ENCODE measurements at places on chromosomes 4 and X.

DNA sequence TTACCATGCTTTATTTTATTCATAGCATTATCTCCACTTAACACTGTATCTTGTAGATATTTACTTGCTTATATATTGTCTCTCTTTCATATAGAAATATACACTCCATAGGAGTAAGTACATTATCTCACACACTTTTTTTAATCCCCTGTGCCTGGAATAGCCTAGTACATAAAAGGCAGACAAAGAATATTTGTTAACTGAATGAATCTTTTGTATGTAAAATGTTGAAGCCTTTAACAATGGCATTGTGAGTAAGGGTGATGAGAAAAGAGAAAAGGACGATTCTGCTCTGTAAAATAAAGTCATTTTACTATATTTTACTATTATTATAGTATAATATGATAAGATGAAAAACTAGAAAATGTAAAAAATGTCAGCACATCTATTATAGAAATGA lies 97.7 kb upstream of the PDHA2 start:
- no peak for DNase-seq

DNA sequence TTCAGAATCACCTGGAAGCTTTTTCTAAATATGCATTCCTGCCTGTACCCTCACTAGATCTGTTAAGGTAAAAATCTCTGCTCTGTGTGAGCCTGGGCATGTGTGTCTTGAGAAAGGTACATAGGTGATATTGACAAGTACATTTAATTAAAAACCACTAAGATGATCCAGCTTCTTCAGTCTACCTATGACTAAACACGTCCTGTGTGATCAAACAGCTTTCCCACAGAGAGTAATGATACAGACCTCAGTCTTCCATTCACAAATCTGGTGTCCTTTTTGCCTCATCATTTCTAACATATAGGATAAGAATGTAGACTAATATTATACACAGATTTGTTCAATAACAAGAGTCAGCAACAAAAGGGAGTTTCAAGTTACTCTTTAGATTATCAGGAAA lies 42.6 kb downstream of the GALNT7 start:
- DNase-seq: no peak

GRCh38 chrX:139125916-139126315 lies 404.6 kb upstream of the F9 start:
- no peak for DNase-seq

GRCh38 chrX:153468008-153468580 lies 2.3 kb downstream of the HAUS7 start:
- no peak for DNase-seq

GRCh38 chrX:29110041-29110440 lies 522.8 kb downstream of the IL1RAPL1 start:
- DNase-seq: no peak

DNA sequence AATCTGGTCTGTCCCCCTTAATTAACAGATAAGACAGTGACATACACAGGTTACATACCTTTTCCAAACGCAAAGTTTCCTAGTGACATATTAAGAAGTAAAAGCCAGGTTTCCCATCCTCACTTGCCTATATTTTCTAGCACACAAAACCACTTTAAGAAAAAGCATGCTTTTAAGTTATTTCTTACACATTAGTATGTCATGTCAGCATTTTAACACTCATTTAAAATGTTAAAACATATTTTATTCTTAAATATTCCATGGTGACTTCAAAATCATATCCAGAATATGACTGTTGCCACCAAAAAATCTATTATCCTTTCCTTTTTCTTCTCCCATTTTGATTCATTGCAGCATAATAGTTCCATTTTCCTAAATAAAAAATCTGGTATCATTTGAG lies 1830.2 kb downstream of the STIM2 start:
- DNase-seq: no peak

- DNase-seq: no peak
Observed at GRCh38 chr4:169745291-169745690, 12.5 kb downstream of the HPF1 start.

- DNase-seq: no peak
Observed at GRCh38 chrX:39633293-39633692, 464.5 kb downstream of the BCOR start.

GRCh38 chr4:86033171-86033570 lies 326.7 kb downstream of the MAPK10 start:
- no peak for DNase-seq

DNA sequence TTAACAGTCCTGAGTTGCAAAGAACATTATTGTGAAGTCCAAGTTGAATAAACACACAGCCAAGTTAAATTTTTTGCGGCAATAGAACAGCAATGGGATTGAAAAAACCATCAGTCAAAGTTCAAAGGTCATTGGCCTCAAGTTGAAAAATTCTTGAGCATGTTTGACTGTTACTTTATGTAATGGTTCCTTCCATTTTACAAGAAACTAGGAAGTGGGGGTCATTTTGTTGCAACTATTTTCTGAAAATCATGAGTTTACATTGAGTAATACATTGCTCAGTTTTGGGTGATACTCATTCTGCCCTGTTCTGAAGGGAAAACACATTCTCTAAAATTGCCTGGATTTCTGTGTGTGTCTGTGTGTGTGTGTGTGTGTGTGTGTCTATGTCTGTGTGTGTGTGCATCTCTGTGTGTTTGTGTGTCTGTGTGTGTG lies 5.2 kb upstream of the IRF2 start:
- DNase-seq: no peak

DNA sequence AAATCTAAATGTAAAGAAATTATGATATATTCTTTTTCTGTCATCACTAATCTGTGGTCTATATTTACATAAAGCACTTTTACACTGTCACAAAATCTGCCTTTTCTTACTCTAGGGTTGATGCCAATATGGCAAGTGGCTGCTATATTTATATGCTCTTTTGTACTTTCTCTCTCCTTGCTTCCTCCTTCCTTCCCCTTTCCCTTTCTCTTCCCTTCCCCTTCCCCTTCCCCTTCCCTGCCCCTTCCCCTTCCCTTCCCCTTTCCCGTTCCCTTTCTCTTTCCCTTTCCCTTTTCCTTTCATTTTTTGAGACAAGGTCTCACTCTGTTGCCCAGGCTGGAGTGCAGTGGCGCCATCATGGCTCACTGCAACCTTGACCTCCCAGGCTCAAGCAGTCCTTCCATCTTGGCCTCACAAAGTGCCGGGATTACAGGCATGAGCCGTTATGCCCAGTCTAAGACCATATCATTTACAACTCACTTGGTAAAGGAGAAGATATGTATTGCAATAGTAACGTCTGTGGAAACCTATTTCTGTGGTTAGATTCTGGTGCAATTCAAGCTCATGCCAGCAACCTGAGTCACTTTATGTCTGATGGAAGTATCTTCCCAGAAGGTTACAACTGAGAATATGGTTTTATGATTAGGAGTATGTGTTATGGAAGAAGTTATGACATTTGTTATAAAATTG lies 13.9 kb upstream of the PLAC8 start:
- no peak for DNase-seq

GRCh38 chr4:170226288-170226687 lies 136.5 kb upstream of the AADAT start:
- no peak for DNase-seq

DNA sequence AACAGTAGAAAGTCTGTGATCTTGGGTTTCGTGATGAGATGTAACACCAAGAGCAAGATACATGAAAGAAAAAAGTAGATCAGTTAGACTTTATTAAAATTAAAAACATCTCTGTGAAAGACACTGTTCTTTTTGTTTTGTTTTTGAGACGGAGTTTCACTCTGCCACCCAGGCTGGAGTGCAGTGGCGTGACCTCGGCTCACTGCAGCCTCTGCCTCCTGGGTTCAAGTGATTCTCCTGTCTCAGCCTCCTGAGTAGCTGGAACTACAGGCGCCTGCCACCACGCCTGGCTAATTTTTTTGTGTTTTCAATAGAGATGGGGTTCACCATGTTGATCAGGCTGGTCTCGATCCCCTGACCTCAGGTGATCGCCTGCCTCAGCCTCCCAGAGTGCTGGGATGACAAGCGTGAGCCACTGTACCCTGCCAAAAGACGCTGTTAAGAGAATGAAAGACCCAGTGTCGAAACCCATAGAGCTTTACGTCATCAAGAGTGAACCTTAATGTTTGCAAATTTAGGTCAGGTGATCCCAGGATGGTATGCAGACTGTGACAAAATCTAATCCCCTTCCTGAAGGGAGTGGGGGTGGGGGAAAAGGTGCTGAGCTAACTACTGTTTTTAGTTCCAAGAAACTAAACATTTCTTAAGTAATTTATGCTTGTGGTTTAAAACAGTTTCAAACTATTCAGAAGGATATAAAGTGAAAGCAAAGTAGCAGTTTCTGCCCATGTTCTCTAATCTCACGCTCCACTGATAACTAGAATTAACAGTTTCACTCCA lies 8.0 kb downstream of the OFD1 start:
- DNase-seq: peak; percentile 61

DNA sequence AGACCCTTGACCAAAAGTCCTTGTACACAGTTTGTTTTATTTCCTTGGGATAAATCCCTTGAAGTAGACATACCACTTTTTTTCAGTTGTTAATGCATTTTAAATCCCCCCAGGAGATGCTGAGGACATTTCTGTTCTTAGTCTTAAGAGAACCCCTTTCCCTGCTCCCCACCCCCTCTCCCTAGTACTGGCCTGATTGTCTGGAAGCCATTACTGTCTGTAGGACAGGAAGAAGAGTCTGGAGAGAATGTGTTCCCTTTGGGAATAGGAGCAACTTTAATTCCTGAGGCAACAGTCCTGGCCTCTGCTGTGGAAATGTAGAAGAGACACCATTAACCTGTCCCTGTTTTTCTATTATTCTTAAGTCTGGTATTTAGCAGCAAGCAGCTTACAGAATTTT lies 52.3 kb upstream of the TMEM131L start:
- no peak for DNase-seq

DNA sequence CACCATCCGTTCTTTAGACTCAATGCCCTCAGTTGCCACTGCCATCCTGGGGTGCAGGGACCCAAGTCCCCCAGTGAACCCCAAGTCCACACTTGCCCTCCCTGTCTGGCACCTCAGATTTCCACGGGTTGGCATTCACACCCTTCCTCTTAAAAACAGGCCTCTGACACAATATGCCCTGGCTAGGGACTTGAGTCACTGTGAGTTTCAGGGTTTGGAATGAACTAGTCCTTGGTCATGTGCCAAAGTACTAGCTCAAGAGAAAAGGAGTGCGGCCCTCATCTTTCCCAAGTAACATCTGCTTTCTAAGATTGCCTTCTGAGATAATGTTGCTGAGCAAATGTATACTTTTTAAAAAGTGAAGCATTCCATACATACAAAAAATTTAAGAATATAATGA lies 134.0 kb downstream of the MID1 start:
- DNase-seq: no peak

GRCh38 chr4:102687373-102687981 lies 73.3 kb downstream of the MANBA start:
- peak; percentile 26 for DNase-seq

- DNase-seq: no peak
Observed at GRCh38 chr4:20616313-20616712, 83.9 kb upstream of the PACRGL start.

DNA sequence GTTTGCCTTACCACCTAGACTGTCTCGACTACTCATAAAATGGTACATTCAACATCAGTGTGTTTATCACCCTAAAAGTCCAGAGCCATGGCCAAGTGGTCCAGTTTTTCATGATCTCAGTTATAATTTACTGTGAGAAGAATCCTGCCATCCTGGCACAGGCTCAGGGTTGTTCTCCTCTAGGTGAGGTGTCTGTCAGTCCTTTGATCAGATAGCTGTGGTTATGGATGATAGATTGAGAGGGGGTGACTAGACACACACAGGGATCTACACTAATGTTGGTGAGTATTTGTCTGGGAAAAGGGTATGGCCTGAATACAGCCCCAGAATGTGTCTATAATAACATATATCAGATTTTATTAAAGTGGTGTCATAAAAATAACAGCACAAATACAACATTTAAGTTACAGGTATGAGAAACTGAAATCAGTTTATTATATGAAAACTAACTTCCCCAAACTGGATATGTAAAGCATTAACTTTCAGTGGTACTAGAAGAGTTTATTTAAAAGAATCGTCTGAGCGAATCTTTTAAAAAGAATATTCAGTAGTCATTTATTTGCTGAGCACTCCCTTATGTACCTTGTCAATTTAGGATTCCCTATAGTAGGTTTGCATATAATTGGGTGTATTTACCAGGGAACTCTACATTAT lies 93.3 kb downstream of the STIM2 start:
- no peak for DNase-seq

- no peak for DNase-seq
Observed at GRCh38 chr4:189081826-189082225, 858.8 kb upstream of the FRG1 start.

DNA sequence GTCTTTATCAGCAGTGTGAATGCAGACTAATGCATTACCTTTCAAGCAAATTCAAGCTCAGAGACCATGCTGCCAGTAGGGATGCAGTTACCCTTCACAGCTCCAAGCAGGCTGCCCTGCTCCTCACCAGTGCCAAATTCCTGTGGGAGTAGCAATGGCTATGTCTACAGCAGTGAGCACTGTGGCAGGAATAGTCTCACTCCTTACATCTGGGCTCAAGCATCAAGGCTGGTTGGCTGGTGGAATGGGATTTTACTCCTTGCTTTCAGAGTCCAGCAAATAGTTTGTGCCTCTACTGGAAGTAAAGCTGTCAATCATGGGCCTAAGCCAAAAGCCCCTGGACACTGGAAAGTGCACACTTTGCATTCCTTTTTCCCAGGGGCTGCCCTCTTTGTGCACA lies 1030.8 kb downstream of the SH3BGRL start:
- no peak for DNase-seq

GRCh38 chrX:38214551-38215531 lies 5.8 kb downstream of the SRPX start:
- no peak for DNase-seq

- no peak for DNase-seq
Observed at GRCh38 chr4:3714642-3715001, 51.6 kb upstream of the ADRA2C start.

GRCh38 chr4:16914208-16914607 lies 15.8 kb upstream of the LDB2 start:
- DNase-seq: no peak

DNA sequence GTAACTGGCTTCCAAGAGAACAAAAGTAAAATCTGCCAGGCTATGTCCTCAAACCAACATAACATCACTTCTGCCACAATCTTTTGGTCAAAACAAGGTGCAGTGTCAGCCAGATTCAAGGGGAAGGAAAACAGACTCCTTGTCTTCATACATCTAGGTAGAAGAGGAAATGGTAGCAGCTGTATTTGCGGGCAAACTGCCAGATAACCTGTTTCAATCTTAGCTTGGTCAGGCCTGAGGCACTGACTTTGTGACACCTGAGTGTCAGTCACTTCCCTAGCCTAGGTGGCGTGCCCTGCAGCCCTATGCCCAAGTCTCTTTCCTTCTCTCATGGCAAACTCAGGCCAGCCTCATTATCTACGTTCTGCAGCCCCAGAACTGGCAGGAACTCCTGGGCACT lies 146.2 kb upstream of the JADE1 start:
- no peak for DNase-seq

DNA sequence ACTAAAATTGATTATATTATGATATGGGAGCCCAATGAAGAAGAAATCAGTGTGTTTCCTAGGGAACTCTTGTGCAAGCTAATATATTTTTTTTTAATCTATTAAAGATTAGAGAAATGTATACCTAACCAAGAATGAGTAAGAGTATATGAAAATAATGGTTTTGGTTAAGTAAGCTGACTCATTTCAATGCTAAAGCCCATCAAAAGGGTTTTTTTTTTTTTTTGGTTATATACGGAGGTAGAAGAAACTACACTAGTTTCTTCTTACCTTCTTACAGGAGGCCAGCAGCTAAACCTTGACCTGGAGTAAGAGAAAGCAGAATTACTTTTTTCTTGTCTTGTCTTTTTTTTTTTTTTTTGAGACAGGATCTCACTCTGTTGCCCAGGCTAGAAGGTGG lies 27.5 kb downstream of the RUFY3 start:
- DNase-seq: no peak

GRCh38 chrX:86023811-86024210 lies 23.5 kb downstream of the CHM start:
- no peak for DNase-seq

All from GM13976 (cell line).